ENCODE measurements at places on chromosomes 16 and 17.
A peak's percentile ranks its signal among the peaks of the same experiment; 100 is the strongest.

DNA sequence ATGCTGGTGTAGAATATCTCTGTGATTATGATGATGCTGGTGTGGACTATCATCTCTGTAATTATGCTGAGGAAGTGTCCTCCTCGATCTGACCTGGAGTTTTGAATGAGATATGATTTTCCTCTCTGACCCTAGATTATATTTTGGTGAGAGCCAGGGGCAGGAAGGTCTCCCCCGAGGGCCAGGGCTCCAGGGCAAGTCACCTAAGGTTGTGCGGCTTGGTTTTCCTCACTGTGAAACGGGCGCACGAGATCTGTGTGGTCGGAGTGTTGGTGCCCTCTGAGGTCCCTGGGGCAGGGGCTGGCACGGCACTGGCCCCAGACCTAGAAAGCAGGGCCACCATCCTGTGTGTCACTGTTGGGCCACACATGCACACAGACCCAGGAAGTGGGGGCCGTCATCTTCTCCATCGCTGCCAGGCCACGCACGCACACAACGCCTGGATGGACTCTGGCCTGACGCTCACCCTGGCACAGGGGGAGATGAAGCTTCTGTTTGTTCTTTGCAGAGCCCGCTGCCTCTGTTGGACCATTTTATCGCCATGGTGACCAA, 67.7 kb upstream of the ZNF469 start:
- H3K4me1 ChIP-seq = no peaks in the 10 kb centered on the region
- no peak overlapping the region for H3K4me3 ChIP-seq
- H3K36me3 ChIP-seq = no peaks in the 10 kb centered on the region
- no peak for DNase-seq

DNA sequence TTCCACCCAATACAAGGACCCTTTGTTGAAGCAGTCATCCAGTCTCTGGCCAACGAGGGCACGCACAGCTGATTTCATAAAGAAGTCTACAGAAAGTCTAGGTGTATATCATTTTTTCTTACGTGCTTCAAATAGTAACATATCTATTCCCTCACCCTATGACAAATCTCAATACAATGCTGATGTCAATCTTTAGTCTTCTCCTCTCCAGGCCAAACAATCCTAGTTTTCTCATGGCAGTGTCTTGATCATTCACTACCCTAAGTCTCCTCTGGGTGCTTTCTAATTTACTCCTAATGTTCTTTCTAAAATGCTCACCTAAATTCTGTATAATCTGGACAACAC, 92.6 kb downstream of the CACNG1 start:
- no peaks in the 10 kb centered on the region for H3K4me1 ChIP-seq
- DNase-seq = no peak
- no peak overlapping the region for H3K4me3 ChIP-seq
- no peak overlapping the region for H3K27ac ChIP-seq
- H3K36me3 ChIP-seq = no peaks in the 10 kb centered on the region
- no peaks in the 10 kb centered on the region for H3K27me3 ChIP-seq

- peak overlapping the region; percentile 80 for H3K4me3 ChIP-seq
- no peaks in the 10 kb centered on the region for H3K27me3 ChIP-seq
- peaks cover 5% of the 10 kb centered on the region for H3K36me3 ChIP-seq
- peak overlapping the region; percentile 48 for H3K27ac ChIP-seq
- DNase-seq = peak; percentile 78
These were observed 497 bp downstream of the BCL7C start for GRCh38 chr16:30893417-30893743.

DNA sequence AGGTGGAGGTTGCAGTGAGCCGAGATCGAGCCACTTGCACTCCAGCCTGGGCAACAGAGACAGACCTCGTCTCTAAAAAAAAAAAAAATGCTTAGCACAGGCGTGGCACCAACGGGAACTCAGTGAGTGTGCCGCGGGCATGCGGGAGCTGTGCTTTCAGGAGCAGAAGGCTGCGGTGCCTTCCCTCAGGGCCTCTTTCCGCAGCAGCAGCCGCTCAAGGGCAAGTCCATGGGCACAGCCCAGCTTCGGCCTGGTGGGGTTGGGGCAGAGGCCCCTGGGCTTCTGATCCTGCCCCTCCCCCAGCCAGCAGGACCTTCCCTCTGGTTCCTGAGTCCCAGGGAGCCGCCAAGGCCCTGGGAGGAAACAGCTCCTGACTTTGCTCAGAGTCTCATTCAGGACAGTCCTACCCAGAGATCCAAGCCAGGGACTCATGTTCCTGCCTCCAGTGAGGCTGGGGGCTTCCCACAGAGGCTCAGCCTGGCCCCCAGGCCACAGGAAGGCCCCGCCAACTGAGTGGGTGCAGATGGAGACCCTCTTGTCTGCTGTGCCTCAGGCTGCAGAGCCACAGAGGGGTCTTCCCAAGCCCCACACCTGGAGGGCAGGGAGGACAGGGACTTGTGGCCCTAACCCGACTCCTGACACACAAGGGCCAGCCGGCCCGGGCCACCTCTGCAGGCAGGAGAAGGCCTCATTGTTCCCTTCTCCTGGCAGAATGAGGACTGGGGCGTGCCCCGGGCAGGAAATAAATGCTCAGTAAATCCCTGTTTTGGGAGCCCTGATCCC, 3.3 kb upstream of the ZG16B start:
- no peaks in the 10 kb centered on the region for H3K36me3 ChIP-seq
- H3K4me1 ChIP-seq = no peaks in the 10 kb centered on the region
- no peaks in the 10 kb centered on the region for H3K27me3 ChIP-seq
- H3K27ac ChIP-seq = no peak overlapping the region

DNA sequence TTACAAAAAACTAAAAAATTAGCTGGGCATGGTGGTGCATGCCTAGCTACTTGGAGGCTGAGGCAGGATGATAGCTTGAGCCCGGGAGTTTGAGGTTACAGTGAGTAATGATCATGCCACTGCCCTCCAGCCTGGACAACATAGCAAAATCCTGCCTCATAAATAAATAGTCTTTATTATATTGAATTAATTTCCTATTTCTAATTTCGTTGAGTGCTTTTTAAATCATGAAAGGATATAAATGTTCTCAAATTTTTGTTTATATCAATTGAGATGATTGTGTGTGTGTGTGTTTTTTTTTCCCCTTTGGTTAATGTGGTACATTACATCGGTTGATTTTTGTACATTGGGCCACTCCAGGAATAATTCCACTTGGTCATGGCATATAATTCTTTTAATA, 32.0 kb upstream of the AQP8 start:
- no peaks in the 10 kb centered on the region for H3K27me3 ChIP-seq
- H3K4me3 ChIP-seq = no peak overlapping the region
- no peak overlapping the region for H3K27ac ChIP-seq
- no peaks in the 10 kb centered on the region for H3K4me1 ChIP-seq

- peaks cover 2% of the 10 kb centered on the region for H3K4me1 ChIP-seq
- H3K27ac ChIP-seq = no peak overlapping the region
- H3K27me3 ChIP-seq = no peaks in the 10 kb centered on the region
- no peak overlapping the region for H3K4me3 ChIP-seq
These were observed 41.7 kb downstream of the CREBBP start for GRCh38 chr16:3838600-3839401.

- DNase-seq = no peak
- no peak overlapping the region for H3K4me3 ChIP-seq
- no peaks in the 10 kb centered on the region for H3K4me1 ChIP-seq
- H3K36me3 ChIP-seq = peaks cover 5% of the 10 kb centered on the region
These were observed 37.4 kb upstream of the IL21R start for GRCh38 chr16:27364493-27365141.

GRCh38 chr16:51134876-51135275, 16.2 kb downstream of the SALL1 start:
- no peak overlapping the region for H3K4me3 ChIP-seq
- H3K4me1 ChIP-seq = no peaks in the 10 kb centered on the region
- no peak for DNase-seq
- H3K27me3 ChIP-seq = peaks cover 2% of the 10 kb centered on the region

DNA sequence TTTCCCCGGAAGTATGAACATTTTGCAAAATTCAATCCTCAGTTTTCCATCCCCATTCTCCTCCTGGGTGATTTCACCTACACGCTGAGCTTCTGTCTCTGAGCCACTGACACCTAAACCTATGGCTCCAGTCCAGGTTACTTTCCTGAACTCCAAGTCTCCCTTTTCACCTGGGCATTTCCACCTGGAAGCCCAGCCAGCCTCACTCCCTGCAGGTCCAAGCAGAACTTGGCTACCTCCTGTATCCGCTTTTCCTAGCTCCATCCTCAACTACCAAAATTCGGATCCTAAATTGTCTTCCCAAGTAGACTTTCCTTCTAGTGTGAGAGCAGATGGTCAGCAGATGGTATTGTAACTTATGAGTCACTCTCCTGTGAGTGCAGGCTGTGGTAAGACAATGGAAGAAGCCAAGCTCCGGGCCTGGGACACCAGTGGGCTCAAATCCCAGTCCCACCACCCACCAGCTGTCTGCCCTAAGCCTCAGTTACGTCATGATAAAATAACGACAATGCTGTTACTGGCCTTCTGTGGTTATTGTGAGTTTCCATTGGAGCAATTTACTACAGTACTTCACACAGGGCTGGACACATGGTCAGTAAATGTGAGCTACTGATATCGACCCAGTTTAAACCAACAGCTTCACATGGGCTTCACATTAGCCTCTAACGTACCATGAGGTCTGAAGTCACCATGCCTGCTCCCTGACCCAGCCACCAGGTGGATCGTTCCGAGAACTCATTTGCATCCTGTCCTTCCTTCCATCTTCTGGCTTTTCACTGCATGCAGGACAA, 33.3 kb downstream of the PECAM1 start:
- peak; percentile 68 for DNase-seq
- no peaks in the 10 kb centered on the region for H3K4me1 ChIP-seq
- H3K27me3 ChIP-seq = peaks cover 2% of the 10 kb centered on the region
- no peak overlapping the region for H3K4me3 ChIP-seq

- no peaks in the 10 kb centered on the region for H3K27me3 ChIP-seq
- no peak overlapping the region for H3K27ac ChIP-seq
- no peaks in the 10 kb centered on the region for H3K36me3 ChIP-seq
- DNase-seq = no peak
- H3K4me3 ChIP-seq = no peak overlapping the region
These were observed 271.5 kb upstream of the C16orf82 start for GRCh38 chr16:26795184-26795583.

- no peak overlapping the region for H3K27ac ChIP-seq
- no peak for DNase-seq
- no peak overlapping the region for H3K4me3 ChIP-seq
- no peaks in the 10 kb centered on the region for H3K27me3 ChIP-seq
- no peaks in the 10 kb centered on the region for H3K36me3 ChIP-seq
These were observed 213.8 kb upstream of the NLRP1 start for GRCh38 chr17:5798094-5798493.

DNA sequence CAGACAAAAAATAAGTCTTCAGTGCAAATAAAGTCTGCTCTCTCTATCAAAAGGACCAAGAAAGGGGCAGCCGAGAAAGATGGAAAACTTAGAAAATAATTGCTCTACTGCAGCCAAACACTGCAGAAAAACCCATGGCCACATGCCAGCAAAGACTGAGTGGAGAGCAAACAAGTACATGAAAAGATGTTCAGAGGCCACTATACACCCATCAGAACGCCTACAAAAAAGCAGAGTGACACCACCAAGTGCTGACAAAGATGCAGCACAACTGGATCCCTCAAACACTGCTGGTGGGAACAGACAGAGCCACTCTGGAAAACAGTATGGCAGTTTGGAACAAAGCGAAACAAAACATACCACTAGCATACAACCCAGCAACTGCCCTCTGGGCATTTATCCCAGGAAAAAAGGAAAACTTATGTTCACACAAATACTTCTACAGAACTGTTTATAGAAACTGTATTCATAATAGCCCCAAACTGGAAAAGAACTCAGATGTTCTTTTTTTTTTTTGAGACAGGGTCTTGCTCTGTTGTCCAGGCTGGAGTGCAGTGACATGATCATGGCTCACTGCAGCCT, 36.7 kb downstream of the KIAA0753 start:
- H3K27me3 ChIP-seq = no peaks in the 10 kb centered on the region
- no peak overlapping the region for H3K4me3 ChIP-seq
- H3K27ac ChIP-seq = no peak overlapping the region
- no peaks in the 10 kb centered on the region for H3K4me1 ChIP-seq
- peak; percentile 54 for DNase-seq

- no peak overlapping the region for H3K27ac ChIP-seq
- H3K4me1 ChIP-seq = no peaks in the 10 kb centered on the region
- no peak for DNase-seq
These were observed 126.0 kb downstream of the ABCC12 start for GRCh38 chr16:48029768-48030167.

GRCh38 chr17:53032861-53033271, 789.9 kb upstream of the KIF2B start:
- no peak overlapping the region for H3K4me3 ChIP-seq
- H3K36me3 ChIP-seq = no peaks in the 10 kb centered on the region
- no peaks in the 10 kb centered on the region for H3K4me1 ChIP-seq
- no peak for DNase-seq
- no peaks in the 10 kb centered on the region for H3K27me3 ChIP-seq

- H3K36me3 ChIP-seq = no peaks in the 10 kb centered on the region
- H3K27me3 ChIP-seq = no peaks in the 10 kb centered on the region
- peak within 1 kb of the TSS; percentile 65 for H3K4me3 ChIP-seq
- peaks cover 4% of the 10 kb centered on the region for H3K4me1 ChIP-seq
These were observed at the start of gene RNFT1 for GRCh38 chr17:59964482-59965328. TSS of gene RNFT1 (minus strand) at chr17:59964740. CDS start at chr17:59964663, 77 bp downstream.

DNA sequence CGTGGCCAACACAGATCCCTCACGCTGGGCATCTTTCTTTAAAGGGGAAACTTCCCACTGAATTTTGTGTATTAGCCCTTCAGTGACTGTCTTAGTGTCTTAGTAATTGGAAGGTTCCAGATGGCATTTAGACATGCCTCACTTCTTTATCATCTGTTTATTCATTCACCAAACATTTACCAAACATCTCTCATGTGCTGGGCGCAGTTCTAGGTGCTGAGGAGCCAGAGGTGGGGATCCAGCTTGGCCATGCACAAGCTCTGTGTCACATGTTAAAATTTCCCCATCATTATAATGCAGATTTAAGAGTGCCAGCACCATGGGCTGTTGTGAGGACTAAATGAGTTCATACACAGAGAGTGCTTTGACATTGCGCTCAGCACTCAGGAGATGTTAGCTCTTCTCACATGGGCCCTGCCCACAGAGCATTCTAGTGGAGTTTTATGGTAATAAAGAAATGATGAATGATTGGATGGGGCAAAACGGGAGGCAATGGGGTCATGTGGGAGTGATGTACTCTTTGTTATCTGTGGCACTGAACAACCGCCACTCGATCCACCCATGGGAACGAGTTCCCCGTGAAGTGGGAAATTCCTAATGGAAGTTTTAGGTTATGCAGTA, 119.7 kb downstream of the SNX29 start:
- no peaks in the 10 kb centered on the region for H3K36me3 ChIP-seq
- peaks cover 2% of the 10 kb centered on the region for H3K4me1 ChIP-seq
- no peaks in the 10 kb centered on the region for H3K27me3 ChIP-seq
- DNase-seq = peak; percentile 4

- H3K4me3 ChIP-seq = no peak overlapping the region
- no peak overlapping the region for H3K27ac ChIP-seq
- no peak for DNase-seq
- H3K36me3 ChIP-seq = peaks cover 26% of the 10 kb centered on the region
These were observed 3.2 kb upstream of the EXOSC6 start for GRCh38 chr16:70254965-70255286.

- no peak for DNase-seq
- H3K4me3 ChIP-seq = no peak overlapping the region
- H3K27me3 ChIP-seq = no peaks in the 10 kb centered on the region
- H3K4me1 ChIP-seq = no peaks in the 10 kb centered on the region
These were observed 7.8 kb upstream of the CCL15 start for GRCh38 chr17:36008998-36009665.

GRCh38 chr17:69050999-69051775, 9.5 kb downstream of the ABCA9 start:
- H3K4me3 ChIP-seq = no peak overlapping the region
- DNase-seq = no peak
- H3K27ac ChIP-seq = no peak overlapping the region
- no peaks in the 10 kb centered on the region for H3K36me3 ChIP-seq
